Fibroblast of skin of scalp (primary cell): ENCODE measurements at places on chromosomes 3 and 15.

DNA sequence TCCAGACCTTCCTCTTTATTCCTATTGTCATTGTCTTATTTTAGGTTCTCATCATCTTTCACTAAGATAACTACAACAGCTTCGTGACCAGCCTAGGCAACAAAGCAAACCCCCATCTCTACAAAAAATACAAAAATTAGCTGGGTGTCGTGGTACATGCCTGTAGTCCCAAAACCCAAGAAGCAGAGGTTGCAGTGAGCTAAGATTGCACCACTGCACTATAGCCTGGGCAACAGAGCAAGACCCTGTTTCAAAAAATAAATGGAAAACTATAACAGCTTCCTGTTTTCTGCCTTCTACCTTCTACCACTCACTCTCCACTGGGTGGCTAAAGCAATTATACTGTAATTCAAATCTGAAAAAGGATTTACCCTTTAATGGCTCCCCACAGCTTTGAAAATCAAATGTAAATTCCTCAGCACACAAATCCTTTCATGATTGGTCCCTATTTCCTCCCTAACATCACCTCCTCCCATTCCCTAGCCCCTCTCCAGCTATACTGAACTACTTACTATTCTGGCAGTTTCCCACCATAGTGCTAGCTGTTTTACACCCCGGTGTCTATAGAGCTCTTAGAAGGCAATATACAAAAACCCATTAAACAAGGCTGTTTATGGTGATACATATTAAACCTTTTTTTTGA lies 33.4 kb downstream of the LRRFIP2 start:
- no peak for DNase-seq

DNA sequence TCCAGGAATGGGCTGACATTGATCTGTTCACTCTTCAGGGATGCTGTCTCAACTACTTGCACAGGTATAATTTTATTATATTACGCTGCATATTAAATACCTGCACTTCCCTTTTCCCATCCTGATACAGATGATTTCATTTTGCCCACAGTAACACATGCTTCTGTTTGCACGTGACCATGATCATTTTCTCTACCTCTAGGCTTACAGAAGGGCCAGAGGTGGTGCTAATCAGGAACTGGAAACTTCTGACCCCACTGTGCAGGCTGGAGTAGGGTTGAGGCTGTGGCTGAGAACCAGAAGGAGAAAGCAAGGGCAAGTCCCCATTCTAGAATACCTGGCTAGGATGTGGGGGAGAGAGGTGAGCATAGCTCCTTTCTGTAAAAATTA lies 304.8 kb downstream of the PTPRG start:
- no peak for DNase-seq

DNA sequence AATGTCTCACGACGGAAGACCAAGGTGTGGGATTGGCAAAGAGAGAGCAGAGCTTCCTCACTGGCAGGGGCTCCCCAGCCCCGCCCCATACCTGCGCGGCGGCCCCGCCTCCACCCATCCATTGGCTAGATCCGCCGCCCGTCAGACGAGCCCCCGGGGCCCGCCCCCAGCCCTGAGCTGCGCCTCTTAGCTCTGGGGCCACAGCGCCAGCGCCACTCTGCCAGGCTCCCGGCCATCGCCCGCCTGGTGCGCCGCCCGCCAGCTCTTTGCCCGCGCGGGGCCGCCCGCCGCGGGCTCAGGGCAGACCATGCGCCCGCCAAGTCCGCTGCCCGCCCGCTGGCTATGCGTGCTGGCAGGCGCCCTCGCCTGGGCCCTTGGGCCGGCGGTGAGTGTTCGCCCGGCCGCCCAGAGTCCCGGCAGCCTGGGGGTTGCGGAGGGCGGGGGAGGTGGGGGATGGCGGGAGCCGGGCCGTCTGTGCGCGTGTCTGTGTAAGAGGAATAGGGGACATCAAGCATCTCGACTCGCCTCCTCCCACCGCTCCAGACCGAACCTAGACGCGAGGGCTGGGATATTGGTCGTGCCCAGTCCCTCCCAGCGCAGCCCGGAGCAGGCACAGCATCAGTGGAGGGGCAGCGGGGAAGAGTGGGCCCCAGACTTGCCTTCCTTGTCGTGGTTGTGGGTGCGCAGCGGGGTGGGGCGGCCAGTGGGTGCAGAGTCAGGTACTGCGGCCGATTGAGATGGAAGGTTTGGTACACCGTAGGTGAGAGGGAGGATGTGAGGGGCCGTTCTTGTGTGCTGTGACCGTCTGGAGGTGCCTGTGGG lies at the start of gene VIPR1:
Gene VIPR1 (plus strand): TSS at position 215 of the 822 bp plus-strand sequence. CDS start 93 bp downstream, at position 308.
- DNase-seq = peak; percentile 45

GRCh38 chr3:155853214-155854140 lies 750 bp downstream of the SLC33A1 start:
- peak; percentile 11 for DNase-seq

GRCh38 chr3:115322901-115323300 lies 175.8 kb upstream of the ZBTB20 start:
- DNase-seq = no peak

GRCh38 chr3:112365636-112366035 lies 32.7 kb downstream of the CD200 start:
- DNase-seq = no peak

GRCh38 chr3:155981669-155982068 lies 111.2 kb downstream of the GMPS start:
- DNase-seq = peak; percentile 12

DNA sequence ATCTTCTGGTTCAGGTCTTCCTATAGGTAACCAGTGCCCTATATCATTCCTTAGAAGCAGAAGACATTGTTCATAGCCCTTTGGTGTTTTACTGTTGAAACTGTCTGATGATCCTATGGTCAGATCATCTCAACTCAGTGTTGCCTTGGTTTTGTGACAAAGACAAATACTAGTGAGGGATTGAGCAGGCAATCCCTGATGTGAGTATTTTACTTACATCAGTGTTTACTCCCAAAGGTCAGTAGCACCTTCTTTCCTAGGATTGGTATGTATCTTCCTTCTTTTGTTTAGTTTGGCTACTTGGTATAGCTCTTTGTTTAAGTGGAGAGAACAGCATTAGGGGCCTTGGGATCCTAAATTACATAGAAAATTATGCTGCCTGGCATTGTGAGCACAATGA lies 41.1 kb downstream of the BBS4 start:
- no peak for DNase-seq

GRCh38 chr3:86954747-86955146 lies 36.2 kb downstream of the VGLL3 start:
- DNase-seq = peak; percentile 56

- no peak for DNase-seq
Observed at GRCh38 chr3:179309225-179310078, 13.4 kb upstream of the ZNF639 start.

GRCh38 chr3:29521751-29522150 lies 240.9 kb downstream of the RBMS3 start:
- DNase-seq = no peak

DNA sequence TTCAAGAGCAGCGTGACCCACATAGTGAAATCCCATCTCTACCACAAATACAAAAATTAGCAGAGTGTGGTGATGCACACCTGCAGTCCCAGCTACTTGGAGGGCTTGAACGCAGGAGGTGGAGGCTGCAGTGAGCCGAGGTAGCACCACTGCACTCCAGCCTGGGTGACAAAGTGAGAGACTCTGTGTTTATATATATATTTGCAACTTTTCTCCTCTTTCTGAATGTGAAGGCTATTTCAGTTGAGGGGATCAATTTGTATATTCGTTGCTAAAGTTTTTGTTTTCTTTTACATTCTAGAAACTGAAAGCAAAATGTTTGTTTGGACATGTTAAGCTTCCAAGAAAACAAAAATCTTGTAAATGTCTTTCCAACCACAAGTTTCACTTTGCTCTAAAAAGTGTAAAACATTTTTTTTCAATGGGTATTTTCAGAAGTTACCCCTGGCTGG lies 29.8 kb upstream of the FAM98B start:
- DNase-seq = no peak

- DNase-seq = no peak
Observed at GRCh38 chr15:55736756-55737155, 6.2 kb downstream of the PRTG start.

- DNase-seq = no peak
Observed at GRCh38 chr3:61701011-61701410, 139.6 kb downstream of the PTPRG start.

GRCh38 chr3:138465925-138466324 lies 31.5 kb downstream of the ESYT3 start:
- no peak for DNase-seq

GRCh38 chr3:129313415-129313664 lies 34.7 kb downstream of the HMCES start:
- DNase-seq = no peak

- DNase-seq = peak; percentile 98
Observed at GRCh38 chr15:64387562-64388168, at the start of gene TRIP4. TRIP4 (plus strand) TSS chr15:64387836; CDS start chr15:64387864, 28 bp downstream.

DNA sequence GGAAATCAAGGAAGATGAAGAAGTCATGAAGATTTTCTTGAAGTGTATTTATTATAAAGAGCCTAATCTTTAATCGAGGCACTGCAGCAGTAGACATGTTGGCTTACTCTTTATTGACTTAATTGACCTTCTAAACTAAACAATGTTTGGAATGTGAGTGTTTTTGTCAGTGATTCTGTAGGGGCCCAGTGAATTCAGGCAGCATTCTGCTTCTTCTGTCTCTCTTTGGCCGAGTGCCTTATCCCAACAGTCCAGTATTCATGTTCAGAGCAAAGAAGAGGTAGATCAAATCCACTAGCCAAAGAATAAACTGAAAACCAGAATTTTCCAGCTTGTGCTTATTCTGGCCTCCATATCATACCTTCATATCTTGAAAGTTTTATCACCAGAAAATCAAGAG lies 55.7 kb downstream of the RLBP1 start:
- peak; percentile 25 for DNase-seq

GRCh38 chr3:42730706-42731420 lies 28.3 kb upstream of the HHATL start:
- no peak for DNase-seq

GRCh38 chr3:99896482-99896881 lies 78.8 kb downstream of the CMSS1 start:
- no peak for DNase-seq

DNA sequence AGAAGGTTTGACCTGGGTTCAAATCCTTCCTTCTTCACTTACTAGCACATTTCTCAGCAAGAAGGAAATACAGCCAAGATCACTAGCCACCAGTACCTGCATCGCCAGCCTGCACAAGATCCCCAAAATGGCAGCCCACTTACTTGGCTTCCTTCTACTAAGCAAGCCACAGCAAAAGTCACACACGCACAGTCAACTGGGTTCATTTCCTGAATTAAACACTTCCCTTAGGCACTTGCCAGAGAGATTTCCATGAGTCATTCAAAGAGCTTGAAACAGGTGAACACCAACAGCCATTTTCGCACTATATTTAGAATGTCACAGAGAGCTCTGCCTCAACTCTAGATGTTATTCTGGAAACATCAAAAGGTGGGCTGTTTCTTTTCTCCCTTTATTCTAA lies 42.6 kb downstream of the MGLL start:
- DNase-seq = no peak

GRCh38 chr3:69085168-69085832 lies 563 bp downstream of the ARL6IP5 start:
- DNase-seq = peak; percentile 36

- DNase-seq = no peak
Observed at GRCh38 chr3:82891028-82891427, 1129.6 kb upstream of the GBE1 start.

DNA sequence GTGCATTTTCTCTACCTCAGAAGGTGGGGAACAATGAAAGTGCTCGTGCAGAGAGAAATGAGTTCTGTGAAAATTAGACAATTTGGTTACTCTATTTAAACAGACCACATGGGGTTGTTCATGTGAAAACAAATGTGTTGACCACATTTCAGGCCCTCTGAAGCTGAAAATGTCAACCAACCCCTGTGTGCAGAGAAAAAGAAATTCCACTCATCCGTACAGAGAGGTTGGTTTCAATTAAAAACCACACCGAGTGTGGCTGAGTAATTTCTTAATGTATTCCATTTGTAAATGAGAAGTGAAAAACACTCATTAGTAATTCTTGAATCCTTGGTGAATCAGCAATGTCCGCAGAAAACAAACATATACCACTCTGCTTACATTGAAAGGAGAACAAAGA lies 46.9 kb upstream of the SLC7A14 start:
- DNase-seq = peak; percentile 59

- DNase-seq = peak; percentile 42
Observed at GRCh38 chr15:92693691-92694331, 38.2 kb upstream of the FAM174B start.

GRCh38 chr3:141738891-141739363 lies 829 bp downstream of the RNF7 start:
- peak; percentile 46 for DNase-seq

DNA sequence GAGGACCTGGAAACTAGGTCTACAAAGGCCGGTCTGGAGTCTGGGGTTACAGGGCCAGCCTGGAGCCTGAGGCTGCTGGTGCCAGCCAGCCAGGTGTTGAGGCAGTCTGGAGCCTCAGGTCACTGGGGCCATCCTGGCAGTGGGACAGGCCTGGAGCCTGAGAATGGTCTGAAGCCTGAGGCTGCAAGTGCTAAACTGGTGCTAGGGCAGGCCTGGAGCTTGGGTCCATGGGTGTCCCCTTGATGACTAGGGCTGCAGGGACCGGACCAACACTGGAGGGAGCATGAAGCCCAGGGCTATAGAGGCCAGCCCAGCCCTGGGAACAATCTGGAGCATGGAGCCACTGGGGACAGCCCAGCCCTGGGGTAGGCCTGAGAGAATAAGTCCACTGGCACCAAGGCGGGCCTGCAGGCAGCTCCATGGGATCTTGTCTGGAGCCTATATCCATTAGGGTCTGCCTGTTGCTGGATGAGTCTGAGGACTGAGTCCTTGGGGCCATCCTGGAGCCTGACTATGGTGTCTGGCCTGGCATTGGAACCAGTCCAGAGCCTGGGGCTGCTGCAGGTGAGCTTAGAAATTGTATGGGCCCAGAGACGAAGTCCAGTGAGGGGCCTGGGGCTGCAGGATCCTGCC lies 101.9 kb downstream of the GLDN start:
- no peak for DNase-seq

DNA sequence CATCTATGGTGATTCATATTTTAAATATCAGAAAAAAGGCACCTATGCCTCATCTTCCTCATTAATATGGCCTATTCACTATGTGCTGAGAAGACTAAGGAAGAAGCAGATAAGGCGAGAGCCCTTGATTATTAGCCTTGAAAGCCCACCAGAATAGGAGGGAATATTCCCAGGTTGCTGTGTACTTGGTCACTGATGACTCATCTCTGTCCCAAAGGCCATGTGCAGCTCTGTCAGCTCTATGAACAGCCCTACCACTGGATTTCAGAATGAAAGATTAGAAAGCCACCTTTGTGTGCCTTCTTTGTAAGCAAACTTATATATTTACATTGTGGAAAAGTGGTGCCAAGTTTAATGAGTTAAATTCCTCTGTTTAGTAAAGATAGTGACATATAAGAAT lies 211.5 kb downstream of the NFKBIZ start:
- no peak for DNase-seq

DNA sequence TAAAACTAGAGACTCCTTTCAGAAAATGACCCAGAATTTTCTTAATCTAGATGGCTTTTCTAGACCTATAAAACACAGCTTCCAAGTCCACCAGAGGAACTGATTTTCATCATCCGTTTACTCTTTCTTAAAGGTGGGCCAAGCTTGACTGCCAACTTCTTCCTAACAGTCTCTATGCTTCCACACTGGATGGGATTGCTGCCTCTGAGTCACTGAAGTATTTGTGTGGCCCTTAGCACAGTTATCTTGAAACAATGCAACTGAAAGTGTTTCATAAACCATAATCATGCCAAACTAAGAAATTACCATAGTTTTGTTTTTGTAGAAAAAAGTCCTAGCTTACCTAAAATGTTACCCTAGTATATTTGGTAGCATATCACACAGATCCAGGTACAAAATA lies 985.7 kb downstream of the TUSC7 start:
- peak; percentile 50 for DNase-seq

GRCh38 chr15:101170568-101171350 lies 81.1 kb downstream of the CHSY1 start:
- peak; percentile 59 for DNase-seq

- peak; percentile 12 for DNase-seq
Observed at GRCh38 chr3:126745760-126746394, 41.8 kb downstream of the CHCHD6 start.
